Activated CD8-positive, alpha-beta T cell treated with anti-CD3 and anti-CD28 coated beads for 36 hours (primary cell): ENCODE measurements at places on chromosomes 7 and 10. TPM values are rescaled to one million over a fixed set of nuclear protein-coding genes. Genes with fewer than 3 reads are reported as not detected.

- H3K4me3 ChIP-seq = no peak overlapping the region
- H3K36me3 ChIP-seq = no peaks in the 10 kb centered on the region
- no peaks in the 10 kb centered on the region for H3K4me1 ChIP-seq
- no peak overlapping the region for H3K27ac ChIP-seq
These were observed 6.6 kb downstream of the LDB3 start for GRCh38 chr10:86674912-86675311.

DNA sequence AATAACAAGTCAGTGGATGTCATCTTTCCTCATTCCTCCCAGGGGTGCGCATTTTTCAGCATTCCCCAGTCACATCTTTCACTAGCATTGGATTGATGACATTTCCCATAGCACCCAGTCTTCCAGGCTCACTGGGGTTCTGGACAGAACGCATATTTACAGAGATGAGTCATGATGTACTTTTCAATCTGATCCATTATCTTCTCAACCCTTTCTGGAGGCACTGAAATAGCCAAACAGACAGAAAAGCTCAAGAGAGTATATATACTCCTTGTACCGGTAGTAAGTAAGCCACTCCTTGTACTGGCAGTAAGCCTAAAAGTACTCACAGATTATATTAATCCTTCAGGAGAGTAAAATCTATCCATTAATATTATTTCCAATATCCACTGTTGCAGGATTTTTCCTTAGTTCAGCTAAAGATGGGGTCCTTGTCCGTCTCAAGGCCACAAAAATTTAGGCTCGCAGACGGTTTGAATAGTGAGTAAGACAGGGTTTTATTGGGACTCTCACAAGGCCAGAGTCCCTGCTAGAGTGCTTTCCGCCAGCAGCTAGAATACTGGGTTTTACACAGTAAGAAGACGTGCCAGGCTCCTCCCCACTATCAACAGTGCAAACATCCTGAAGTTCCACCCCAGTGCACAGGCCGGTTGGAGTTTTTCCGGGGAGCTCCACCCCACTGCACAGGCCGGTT lies 60.8 kb downstream of the MDH2 start:
- no peak for DNase-seq
- no peak overlapping the region for H3K4me3 ChIP-seq
- H3K4me1 ChIP-seq = no peaks in the 10 kb centered on the region
- H3K27ac ChIP-seq = no peak overlapping the region
- no peaks in the 10 kb centered on the region for H3K27me3 ChIP-seq
- no peaks in the 10 kb centered on the region for H3K36me3 ChIP-seq

LRRTM3 gene
- not detected for total RNA-seq

- no peak overlapping the region for H3K4me3 ChIP-seq
- H3K27ac ChIP-seq = no peak overlapping the region
- H3K36me3 ChIP-seq = no peaks in the 10 kb centered on the region
- H3K27me3 ChIP-seq = no peaks in the 10 kb centered on the region
- DNase-seq = peak; percentile 42
These were observed 455.7 kb downstream of the DGKB start for GRCh38 chr7:14446829-14447228.
